ENCODE measurements at places on chromosomes 5 and 9.

DNA sequence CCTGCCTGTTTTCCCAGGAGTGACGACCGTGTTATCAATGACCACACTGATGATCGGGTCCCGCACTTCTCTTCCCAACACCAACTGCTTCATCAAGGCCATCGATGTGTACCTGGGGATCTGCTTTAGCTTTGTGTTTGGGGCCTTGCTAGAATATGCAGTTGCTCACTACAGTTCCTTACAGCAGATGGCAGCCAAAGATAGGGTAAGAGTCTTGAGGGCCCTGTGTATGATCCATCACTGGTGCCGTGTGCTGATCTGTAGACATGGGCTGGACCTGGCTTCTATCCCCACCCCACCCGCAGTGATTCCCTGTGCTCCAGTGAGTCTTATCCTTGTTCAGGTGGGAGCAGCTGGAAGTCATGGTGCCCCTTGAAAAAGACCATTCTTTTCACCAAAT lies 26.0 kb downstream of the GABRP start:
- DNase-seq = no peak

- DNase-seq = no peak
These were observed 158.5 kb upstream of the NFIL3 start for GRCh38 chr9:91582181-91582580.

- no peak for DNase-seq
These were observed 262.9 kb downstream of the AGTPBP1 start for GRCh38 chr9:85478847-85479246.

- DNase-seq = no peak
These were observed 56.4 kb upstream of the ISL1 start for GRCh38 chr5:51326844-51327243.

- DNase-seq = no peak
These were observed 38.0 kb downstream of the C9orf50 start for GRCh38 chr9:129582855-129583254.

GRCh38 chr5:78607864-78608263 lies 40.7 kb downstream of the LHFPL2 start:
- DNase-seq = no peak

DNA sequence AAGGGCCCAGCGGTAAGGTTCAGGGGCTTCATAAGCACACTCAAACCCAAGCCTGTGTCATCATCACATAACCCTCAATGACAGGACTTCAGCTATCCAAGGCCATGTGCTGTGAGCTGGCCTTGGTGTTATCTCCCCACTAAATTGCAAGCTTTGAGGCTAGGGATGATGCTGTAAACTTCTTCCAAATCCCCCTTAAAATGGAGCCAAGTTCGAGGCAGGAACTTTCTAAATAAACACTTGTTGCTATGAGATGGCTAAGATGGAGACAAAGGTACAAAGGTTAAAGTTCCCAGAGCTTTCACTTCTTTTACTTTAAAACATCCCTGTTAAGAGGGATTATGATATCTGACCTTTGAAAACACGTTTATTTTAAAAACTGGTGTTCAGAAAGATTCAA lies 123.6 kb downstream of the MYO10 start:
- DNase-seq = no peak

DNA sequence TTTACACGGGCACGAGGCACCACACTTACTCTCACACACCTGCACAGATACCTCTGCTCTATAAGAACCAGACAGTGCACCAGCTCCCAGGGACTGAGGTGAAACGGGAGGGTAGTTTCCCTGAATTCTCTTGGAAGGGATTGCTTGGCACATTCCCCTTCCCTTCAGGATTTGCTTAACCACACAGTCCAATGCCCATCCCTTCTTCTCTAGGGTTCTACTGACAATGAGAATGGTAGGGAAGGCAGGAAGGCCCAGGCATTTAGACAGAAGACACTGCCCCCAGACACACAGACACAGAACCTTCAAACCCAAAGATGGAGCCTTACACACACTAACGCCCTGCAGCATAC lies 704 bp upstream of the LHX6 start:
- no peak for DNase-seq
